ENCODE measurements at places on chromosomes 16 and 17. TPM values are rescaled to one million over a fixed set of nuclear protein-coding genes. Genes with fewer than 3 reads are reported as not detected.

Gene KCNG4
- not detected for total RNA-seq

Gene GGA2
- 35.5 TPM for total RNA-seq

Gene FTSJ3
- 45.5 TPM for total RNA-seq

Gene SLC7A5
- 71.8 TPM for total RNA-seq

Gene KIF18B
- total RNA-seq = 0.77 TPM

Gene SLC25A19
- 5.0 TPM for total RNA-seq

Gene KRT25
- total RNA-seq = not detected
